Stimulated activated CD8-positive, alpha-beta memory T cell treated with anti-CD3 and anti-CD28 coated beads, Interleukin-15, amount 100 ng/mL, for 4 hours (primary cell): ENCODE measurements at places on chromosomes 13 and 19.

DNA sequence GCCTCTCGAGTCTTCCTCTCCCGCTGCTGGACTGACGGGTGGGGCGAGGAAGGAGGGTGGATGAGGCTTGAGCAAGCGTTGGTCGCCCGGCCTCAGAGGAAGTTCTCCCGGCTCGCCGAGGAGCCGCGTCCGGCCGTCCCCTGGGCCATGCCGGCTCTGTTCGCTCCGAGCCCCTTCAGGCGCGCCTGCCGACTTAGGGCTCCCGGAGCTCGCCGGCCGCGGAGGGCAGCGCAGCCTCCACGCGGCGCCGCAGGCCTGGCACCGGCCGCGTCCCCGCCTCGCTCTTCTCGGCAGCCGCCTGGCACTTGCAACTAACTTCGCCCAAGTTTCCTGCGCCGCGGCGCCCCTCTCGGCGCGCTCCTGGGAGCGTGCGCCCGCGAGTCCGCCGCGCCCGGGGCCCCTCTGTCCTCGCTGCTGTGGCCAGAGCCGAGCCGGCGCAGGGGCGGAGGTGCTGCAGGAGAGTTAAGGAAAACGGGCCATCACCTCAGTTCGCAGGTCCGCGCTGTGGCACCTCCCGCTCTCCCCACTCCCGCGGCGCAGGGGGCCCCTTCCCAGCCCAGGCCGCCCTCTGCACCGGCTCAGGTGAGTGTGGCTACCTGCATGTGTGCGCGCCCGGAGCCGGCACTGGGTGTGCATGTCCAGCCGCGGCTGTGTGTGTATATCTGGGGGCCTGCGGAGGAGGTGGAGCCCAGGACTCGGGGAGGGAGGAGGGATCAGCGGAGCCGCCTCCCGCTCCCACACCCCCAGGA, 641 bp upstream of the SOX21 start:
- DNase-seq, result no peak

- no peak for DNase-seq
Measured at GRCh38 chr19:54429545-54430227, 14.4 kb downstream of the TTYH1 start.

DNA sequence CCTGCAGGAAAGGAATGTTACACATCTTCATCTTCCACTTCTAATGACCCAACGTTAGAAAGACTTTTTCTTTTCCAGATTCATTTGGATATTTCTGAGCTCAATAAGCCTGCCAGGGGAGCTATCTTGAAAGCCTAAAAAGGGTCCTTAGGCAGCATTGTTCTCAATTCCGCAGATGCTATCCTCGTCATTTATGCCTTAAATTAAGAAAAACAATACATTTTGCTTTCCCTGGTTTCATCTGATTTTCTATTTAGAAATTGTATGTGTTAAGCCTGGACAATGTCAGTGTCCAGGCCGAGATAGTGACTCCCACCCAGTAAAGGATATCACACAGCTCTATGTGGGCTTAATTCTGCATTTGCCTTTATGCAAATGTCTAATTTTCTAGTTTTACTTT, 721.3 kb downstream of the DIAPH3 start:
- DNase-seq, result no peak

DNA sequence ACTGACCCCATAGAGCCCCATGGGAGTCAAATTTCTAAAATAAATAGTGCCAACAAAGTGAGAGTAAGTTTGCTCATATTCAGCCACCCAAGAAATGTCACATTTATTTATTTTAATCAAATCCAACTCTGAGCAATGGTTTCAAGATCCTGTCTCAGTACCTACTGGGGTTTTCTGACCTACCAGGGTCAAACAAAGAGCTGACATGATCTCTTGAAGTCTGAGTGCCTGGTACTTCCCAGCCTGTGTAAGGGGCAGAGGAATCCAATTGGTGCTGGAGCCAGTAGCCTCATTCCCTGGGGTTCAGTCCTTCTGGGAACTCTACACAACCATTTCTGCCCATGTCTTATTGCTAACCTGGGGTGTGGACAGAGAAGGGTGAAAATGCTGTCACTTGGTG, 104.6 kb upstream of the SERP2 start:
- no peak for DNase-seq

DNA sequence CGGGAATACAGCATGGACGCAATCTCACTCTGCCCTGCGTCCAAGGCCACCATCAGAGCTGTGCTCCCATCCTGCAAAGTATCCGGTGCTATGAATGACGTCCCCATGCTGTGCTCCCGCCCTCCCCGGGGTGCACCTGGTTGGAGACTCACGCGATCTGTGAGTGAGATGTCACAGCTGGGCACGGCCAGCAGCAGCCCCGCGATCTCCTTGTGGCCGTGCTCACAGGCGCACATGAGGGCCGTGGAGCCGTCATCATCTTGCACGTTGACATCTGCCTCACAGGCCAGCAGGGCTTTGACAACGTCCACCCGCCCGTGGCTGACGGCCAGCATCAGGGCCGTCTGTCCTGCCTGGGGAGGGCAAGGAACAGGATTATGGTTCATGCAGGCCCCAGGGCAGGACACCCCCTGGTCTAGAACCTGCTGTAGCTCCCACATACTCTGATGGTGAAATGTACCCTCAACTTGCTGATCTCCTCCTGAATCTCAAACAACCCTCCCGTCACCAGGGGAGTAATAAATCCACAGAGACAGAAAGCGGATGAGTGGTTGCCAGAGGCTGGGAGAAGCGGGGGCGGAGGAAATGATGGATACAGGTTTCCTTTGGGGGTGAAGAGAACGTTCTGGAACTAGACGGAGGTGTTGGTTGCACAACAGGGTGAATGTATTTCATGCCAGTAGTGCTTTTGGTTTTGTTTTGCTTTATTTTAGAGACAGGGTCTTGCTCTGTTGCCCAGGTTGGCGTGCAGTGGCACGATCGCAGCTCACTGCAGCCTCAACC, 14.5 kb upstream of the SPC24 start:
- DNase-seq, result no peak

- no peak for DNase-seq
Measured at GRCh38 chr13:99395436-99395835, 88.2 kb upstream of the GPR183 start.

DNA sequence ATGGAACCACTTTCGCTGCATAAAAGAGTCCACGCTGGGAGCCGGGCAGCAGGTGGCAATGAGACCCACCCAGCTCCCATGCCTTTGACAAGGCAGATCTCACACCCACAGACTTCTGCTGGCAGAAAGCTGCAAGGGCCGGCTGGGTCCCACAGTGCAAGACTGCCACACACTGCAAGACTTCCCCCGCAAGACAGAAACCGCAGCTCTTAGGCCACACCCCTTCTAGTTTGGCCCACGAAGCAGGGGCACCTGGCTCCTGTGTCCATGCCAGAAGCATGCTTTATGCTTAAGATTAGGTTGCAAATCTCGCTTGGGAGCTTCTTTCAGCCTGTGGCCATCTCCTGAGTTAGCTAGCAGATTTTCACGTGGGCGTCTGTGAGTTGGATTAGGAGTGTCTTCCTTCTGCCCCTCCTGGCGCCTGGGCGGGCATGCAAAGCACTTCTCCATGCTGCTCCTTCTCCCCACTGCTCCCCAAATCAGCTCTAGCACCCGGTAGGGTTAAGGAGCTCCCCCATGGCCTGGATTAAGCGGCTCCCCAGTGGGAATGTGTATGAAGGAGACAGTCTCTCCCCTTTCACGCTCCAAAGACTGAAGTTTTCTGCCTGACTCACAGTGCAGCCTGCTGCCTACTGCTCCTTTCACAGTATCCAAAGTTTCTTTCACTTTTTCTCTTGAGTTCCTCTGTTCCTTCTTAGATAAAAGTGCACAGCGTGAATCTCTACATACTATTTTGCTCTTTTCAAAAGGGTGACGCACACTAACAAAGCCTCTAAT, 17.7 kb downstream of the GPC6 start:
- no peak for DNase-seq

DNA sequence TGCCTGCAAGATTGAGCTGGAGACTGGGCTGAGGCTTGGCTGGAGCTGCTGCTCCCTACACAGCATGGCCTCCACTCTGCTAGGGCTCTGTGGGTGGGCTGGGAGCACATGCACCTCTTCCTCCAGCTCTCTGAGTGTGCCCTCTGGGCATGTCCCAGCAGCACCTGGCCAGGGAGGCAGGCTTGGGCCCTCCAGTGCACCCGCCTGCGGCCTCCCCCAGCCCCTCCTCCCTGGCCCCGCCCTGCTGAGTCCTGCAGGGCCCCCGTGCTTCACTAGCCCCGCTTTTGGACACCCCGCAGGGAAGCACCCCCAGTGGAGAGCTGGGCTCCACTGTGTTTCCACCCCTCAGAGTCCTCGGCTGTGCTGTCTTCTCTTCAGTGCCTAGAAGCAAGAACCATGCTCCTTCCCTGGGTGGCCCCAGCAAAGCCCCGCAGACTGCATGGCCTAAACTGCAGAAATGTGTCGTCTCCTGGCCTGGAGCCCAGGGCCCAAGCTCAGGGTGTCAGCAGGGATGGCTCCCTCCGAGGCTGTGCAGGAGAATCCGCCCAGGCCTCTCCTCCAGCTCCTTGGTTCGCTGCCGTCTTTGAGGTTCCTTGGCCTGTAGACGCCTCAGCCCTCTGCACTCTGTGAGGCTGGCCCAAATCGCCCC, 5.0 kb upstream of the TEX29 start:
- DNase-seq, result no peak

- DNase-seq, result no peak
Measured at GRCh38 chr19:3196064-3196932, 10.6 kb downstream of the NCLN start.

DNA sequence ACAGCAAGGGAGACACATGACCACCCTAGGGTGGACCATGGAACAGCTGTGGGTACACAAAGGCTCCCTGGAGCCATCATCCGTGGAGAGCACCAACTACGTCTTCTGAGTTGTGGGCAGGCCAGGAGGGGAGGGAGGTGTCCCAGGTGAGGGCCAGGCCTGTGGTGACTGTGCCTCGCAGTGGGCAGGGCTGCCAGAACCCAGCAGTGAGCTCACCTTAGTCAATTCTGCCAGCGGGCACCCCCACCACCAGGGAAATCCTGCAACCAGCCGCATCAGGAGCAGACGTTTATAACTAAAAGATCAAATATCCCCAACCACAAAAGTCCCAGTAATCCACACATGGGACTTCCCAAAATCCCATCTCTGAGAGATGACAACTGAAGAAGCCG, 19.6 kb downstream of the ELL start:
- DNase-seq, result no peak

DNA sequence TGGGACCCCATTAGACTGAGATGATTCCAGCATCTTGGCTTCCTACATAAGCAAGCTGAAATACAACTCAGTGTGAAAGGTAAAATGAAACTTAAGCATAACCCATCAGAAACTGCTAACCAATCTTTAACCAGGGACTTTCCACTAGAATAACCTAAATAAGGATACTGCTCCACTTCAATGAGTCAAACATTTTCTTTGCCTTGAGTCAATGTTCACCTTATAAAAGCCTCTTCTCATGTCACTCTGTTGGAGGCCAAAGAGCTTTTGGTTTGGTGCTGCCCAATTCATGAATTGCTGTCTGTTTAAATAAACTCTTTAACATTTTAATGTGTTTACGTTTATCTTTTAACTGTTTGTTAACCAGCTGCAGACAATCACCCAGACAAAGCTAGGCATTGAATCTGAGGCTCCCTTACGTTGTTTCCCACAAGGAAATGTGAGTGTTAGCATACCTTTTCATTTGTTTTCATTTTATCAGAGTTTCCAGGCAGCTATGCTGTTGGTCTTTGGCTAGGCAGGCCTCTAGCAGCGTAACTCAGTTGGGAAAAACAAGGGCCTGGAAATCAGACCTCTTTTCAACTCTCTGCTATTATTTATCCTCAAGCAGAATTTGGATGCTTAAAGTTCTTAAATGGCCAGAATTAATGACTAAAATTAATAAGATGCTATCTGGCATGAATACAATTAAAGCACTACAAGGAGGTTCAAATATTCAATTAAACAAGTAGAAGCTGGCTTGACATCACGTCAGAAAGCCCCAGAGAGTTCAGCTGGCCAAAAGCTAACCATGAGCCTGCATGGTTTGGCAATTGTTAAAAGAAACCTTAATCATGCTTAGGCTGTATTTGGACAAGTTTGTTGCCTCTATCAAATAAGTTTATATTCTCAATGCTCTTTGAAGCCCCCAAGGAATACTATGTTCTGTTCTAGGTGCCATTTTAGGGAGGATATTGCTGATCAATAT, 200.2 kb downstream of the DCLK1 start:
- no peak for DNase-seq

GRCh38 chr13:84487752-84488151, 605.5 kb upstream of the SLITRK1 start:
- no peak for DNase-seq

DNA sequence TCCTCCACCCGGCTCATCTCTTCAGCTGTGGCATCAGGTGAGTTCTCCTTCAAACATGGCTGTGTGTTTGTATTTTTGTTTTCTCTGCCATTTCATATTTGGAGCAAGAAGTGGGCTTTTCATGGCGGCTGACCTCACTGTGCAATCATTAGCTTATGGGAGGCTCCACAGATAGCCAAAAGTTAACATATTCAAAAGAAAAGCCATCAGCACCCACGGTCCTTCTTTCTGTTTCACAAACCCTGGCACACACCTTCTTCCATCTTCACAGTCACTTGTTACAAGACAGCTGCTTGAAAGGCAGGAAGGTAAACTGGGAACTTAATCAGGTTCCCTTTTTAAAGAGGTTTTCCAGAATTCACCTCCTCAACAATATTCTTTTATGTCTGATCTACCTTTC, 69.3 kb upstream of the ATP12A start:
- no peak for DNase-seq

DNA sequence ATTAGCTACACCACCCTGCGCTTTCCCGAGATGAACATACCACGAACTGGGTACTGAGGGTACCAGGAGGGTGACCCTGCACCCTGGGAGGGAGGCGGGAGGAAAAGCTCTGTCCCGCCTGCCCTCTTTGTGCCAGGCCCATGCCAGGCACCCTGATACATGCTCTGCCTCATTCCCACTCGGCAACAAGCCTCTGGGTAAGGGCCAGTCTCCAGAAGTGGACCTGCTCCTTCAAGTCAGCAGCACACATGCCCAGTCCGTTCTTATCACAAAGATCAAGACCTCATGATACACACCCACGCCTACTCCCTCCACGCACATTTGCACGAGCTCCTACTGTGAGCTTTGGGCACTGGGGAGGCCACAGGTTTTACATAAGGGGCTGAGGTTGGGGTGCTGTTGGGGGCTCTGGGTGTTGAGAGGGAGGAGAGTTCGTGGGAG, 2.0 kb upstream of the FFAR1 start:
- no peak for DNase-seq

DNA sequence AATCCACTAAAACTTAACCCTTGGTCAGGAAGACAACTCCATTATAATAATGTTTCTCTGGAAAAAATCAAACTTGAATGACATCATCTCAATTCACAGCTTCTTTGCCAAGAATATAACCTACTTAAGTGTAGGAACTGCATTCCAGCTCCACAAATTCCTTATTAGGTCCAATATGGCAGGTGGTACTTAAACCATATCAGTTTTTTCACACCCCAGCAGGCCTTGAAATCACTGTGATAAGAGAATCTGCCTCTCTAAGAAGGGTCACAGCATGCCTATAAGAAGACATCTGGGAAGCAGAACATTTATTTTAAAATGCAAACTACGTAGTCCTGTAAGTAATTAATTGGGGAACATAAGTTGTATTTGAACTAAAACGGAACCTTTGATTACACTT, 687.8 kb downstream of the DIAPH3 start:
- DNase-seq, result no peak

DNA sequence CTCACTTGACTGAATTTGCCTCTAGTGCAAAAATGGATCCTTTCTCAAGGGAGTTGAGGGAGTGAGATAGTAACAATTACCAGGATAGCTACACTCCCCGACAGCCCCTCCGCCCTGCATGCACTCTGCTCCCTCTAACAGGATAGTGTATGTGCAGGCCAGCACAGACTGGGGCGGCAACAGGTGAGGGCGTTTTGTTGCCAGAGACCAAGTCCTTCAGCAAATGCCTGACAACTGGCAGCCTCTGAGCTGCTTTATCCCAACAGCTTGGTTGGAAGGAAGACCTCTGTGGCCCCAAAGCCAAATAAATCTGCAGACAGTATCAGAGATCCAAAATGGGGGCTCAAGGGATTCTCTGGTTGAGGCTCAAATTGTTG, 86.6 kb downstream of the SLC7A1 start:
- DNase-seq, result no peak
